ENCODE measurements at places on chromosomes 4 and X.

DNA sequence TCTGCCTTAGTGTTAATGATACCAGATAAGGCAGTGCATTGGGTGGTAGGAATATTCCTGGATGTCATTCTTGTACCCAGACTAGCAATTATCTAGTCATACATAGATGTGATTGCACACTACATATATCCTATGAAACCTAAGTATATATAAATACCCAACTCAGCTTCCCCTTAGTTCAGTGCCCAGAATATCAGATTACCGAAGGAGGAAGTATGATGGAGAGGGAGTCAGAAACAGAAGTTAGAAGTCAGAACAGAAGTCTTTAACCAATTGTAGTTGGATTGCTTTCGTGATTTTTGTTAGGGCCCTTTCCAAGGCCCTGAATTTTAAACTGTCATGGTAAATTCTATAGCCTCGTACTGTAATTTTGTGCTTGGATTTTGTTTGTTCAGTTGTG lies 42.9 kb downstream of the MOB1B start:
- DNase-seq: no peak

DNA sequence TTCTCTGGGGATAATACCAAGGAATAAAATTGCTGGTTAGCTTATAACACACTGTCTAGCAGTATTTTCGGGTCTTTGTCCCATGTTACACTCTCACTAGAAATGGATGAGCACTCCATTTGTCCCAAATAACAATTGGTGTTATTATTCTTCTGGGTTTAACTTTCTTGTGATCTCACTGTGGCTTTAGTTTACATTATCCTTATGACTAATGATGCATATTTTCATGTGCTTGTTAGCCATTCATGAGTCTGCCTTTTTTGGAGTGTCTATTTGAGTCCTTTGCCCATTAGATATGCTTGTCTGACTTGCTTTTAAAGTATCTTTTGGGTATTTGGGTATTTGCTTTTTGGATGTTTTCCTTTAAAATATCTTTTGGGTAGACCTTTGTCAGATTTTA lies 372.9 kb upstream of the TENM3 start:
- DNase-seq: no peak

DNA sequence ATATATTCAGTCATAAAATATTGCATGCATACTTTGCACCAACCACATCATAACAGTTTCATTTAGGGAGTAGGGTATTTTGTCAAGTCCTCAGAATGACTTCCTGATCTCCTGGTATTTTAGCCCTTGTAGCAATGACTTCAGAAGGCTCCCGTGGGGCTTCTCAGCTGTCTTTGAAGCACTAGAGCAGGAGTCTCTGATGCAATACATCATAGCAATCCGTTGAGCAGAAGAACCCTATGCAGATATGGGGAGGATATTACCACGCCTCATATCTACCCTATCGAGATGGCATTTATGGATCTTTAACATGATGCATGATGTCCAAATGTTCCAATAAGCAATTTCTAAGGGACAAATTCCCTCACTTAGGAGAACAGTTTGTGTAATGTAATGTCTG lies 373.7 kb upstream of the FTHL17 start:
- DNase-seq: no peak

DNA sequence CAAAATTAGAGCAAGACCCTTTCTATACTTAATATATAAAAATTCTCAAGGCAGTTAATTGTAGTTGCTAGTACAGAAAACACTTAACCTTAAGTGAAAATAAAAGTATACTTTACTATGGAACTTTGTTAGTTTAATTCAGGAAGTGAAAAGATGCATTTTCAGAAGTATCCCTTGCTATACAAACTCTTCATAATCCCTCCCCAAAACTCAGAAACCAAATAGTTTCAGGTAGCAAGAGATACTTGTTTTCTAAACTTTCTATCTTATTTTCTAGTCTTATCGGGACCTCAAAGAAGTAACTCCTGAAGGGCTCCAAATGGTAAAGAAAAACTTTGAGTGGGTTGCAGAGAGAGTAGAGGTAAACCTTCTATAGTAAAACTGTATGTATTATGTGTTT lies 14.3 kb downstream of the PAICS start:
- DNase-seq: no peak

GRCh38 chr4:2949782-2950125 lies 13.5 kb downstream of the NOP14 start:
- DNase-seq: no peak

Data from hematopoietic multipotent progenitor cell treated with erythropoietin and hydrocortisone succinate and interleukin-3 and kit ligand, for 15 days (in vitro differentiated cells).